Endothelial cell of coronary artery (primary cell): ENCODE measurements at places on chromosomes 12 and 14. TPM values are rescaled to one million over a fixed set of nuclear protein-coding genes. Genes with fewer than 3 reads are reported as not detected.

The NPFF gene
- not detected in 2 replicates for total RNA-seq

The KRT2 gene
- total RNA-seq, result not detected in 2 replicates

The EXOC3L4 gene
- total RNA-seq, result not detected in 2 replicates

The MFAP5 gene
- total RNA-seq, result under 0.01 and 1.0 TPM in 2 replicates

The CCDC196 gene
- not detected in 2 replicates for total RNA-seq

The ADGRD1 gene
- total RNA-seq, result 0.09 and 2.1 TPM in 2 replicates

The LRIG3 gene
- 43.0 and 67.8 TPM in 2 replicates for total RNA-seq

The MIP gene
- not detected in 2 replicates for total RNA-seq

The PPM1H gene
- 3.0 and 3.8 TPM in 2 replicates for total RNA-seq

The NEDD1 gene
- 25.1 and 27.6 TPM in 2 replicates for total RNA-seq

The KCNC2 gene
- not detected in 2 replicates for total RNA-seq

The ACOT4 gene
- 0.27 and 0.38 TPM in 2 replicates for total RNA-seq

The TSPAN8 gene
- 0.94 and 0.99 TPM in 2 replicates for total RNA-seq

The IL31 gene
- not detected in 2 replicates for total RNA-seq

The SMOC1 gene
- under 0.01 and 0.09 TPM in 2 replicates for total RNA-seq

The LBHD2 gene
- total RNA-seq, result not detected in 2 replicates

The AICDA gene
- not detected in 2 replicates for total RNA-seq

The BIN2 gene
- total RNA-seq, result not detected in 2 replicates

The CEBPE gene
- not detected in 2 replicates for total RNA-seq

The CLEC2D gene
- 0.99 and 1.1 TPM in 2 replicates for total RNA-seq

The IL26 gene
- not detected in 2 replicates for total RNA-seq
